Stimulated activated CD4-positive, alpha-beta T cell treated with anti-CD3 and anti-CD28 coated beads, Interleukin-4, amount 100 ng/mL, for 24 hours (primary cell): ENCODE measurements at places on chromosomes 2 and 18.

GRCh38 chr2:204550751-204551511, 5.7 kb downstream of the PARD3B start:
- DNase-seq, result no peak

- DNase-seq, result no peak
Measured at GRCh38 chr2:163734401-163734800, 1.4 kb downstream of the FIGN start.

DNA sequence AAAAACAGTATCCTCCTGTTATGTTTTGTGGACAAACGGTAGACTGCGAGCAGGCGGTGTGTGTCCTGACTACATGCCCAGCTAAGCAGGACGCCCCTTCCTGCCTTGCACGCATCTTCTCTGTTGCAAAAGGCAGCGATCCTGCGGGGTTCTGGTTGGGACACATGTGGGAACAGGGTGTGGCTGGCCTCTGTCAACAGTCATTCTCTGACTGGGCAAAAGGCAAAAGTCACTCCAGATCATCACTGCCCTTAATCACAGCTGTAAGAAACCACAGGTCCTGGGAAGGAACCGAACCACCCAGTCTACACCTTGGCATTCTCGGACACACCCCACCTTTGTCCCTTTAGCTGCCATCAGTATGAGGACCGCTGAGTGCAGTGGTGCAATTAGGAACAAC, 44.3 kb upstream of the TMEM87B start:
- DNase-seq, result no peak

DNA sequence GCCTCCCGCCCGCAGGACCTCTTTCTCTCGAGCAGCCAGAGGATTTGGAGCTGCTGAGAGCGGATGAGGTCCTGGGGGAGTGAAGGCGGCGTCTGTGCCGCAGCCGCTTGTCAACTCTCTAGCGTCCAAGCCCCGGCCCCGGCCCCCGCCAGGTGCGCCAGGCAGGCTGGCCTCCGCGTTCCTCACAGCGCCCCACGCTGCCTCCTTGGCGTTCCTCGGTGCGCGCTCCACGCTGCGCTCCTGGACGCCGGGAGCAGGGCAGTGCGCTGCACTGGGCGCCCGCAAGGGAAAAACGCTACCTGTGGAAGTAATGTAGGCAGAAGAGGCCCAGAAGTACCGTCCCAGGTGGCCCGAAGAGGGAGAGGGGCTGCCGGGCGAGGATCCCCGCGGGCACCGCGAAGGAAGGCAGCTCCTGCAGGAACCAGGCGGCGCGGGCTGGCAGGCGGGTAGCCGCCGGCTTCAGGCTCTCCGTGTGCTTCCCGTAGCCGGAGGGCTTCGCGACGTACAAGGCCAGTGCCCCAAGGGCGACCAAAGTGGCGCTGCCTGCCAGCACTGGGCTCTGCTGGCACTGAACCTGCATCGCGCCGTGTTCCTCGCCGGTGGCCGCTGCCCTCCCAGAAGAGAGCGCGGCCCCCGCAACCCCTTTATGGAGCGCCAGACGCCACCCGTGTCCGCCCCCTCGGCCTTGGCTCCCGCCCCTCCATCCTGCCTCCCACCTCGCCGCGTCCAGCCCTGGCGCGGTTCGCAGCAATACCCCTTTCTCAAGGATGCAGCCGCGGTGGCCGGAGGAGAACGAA, at the start of gene SRD5A2:
TSS of gene SRD5A2 (minus strand) at position 618 of the 797 bp plus-strand sequence. CDS start at position 580, 38 bp downstream.
- DNase-seq, result no peak

DNA sequence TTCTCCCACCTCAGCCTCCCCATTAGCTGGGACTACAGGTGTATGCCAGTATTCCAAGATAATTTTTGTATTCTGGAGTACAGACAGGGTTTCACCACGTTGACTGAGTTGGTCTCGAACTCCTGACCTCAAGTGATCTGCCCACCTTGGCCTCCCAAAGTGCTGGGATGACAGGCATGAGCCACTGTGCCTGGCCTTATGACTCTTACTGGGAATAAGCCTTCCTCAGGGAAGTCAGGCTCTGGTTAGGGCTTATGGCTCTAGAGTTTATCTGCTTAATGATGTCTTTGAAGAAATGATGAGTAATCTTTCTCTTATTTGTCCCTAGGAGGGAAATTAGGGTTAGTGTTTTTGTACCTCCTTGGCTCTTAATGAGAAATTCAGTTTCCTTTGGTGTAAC, 187.7 kb downstream of the FAM210A start:
- no peak for DNase-seq

DNA sequence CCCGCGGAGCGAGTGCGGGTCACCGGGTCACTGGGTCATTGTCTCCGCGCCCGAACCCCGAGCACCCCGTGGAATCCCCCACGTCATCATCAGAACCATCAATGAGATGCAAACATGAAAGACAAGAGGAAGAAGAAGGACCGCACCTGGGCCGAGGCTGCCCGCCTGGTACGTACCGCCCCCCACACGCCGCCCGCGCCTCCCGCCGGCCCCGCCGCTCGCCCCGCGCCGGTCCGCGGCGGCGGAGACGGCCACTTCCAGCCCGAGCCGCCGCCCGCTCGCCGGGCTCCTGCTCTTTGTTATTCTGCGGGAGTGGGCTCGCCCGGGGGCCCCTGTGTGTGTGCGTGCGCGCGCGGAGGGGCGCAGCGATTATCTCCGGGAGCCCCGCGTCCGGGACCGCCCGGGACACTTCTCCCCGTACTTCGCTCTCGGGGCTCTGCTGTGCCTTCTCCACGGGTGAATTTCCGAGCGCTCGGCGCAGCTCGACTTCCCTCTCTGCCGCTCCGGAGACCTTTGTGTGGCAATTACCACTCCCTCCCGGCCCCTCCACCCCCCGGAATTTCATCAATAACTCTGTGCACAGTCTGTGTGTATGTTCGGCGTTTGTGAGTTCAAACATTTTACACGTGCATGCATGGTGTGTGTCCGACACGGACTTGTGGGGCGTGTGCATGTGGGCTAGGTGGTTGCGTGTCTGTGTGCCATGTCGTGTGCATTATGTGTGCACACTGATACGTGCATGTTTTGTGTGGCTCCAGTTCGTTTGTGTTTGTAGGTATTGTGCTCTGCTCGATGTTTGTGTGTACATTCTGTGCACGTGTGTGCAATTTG, 714 bp downstream of the ASXL3 start:
- no peak for DNase-seq

DNA sequence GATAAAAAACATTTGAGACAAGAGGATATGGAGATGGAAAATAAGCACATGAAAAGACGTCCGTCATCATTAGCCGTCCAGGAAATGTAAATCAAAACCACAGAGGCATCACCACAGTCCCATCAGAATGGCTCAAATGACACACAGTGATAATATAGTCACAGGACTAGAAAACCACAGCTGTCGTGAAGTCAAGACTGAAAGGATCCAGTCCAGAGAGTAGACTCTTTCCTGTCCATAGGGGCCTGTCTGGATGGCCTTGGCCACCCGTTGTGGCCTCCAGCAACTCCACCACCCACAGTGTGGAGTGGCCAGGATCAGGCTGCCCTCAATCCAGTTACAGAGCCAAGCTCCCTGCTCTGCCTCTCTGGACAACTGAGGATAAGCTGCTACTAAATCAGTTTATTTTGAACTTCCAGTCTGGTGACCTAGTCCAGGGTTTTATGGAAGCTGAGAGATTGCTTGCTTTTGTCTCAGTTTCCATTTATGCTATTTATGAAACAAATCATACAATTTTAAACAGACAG, 60.4 kb downstream of the RHOB start:
- no peak for DNase-seq

DNA sequence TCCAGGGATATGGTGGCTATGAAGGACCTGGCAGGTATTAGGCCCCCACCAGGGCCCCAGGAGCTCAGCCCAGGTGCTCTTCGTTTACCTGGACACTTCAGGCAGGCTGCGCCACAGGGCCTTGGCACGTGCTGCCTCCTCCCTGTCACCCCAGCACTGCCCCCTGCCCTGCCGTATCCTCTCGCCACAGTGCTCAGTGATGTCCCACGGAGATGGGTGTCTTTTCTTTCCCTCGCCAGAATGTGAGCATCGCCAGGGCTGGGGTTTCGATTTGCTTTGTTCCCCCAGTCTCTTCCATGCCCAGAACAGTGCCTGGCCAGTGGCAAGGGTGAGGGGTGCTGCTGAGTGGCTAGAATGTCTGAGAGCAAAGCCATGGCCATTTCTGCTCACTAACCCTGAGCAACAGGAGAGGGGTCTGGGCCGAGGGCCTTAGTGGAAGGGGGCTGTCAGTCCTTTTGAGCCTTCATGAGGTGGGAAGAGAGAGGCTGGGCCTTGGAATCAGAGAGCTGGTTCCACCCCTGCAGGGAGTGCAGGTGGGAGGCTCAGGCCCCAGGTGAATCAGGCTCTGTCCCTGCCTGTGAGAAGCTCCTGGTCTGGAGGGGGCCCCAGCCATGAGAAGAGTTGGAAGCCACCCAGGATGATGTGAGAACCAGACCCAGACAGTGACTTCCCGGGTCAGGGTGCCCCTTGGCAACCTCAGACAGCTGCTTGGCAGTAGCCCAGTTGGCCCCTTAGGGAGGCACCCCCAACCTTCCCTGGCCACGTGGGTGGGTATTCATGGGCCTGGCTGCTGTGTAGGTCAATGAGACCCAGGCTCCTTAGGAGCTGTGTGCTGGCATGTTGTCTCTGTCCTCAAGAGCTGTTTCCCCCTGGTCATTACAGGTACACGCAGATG, 129.9 kb upstream of the HS6ST1 start:
- DNase-seq, result no peak

- no peak for DNase-seq
Measured at GRCh38 chr2:231988179-231988866, 26.8 kb downstream of the DIS3L2 start.

DNA sequence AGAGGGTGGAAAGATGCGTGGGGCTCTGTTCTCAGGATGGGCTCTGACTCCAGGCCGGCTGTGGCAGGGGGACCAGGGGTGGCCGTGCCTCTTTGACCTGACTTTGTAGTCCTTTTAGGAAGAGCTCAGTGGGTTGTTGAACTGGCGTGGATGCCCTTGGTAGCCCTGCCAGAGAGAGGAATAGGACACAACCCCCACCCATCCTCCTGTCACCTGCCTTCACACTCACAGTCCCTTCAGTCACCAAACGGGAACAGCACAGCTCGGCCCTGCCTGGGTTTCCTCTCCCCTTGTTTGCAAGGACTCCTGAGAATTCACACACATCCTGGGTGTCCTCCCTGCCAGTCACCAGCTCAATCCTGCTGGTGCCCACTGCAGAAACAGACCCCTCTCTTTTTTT, 20.1 kb upstream of the MRPL33 start:
- DNase-seq, result no peak

DNA sequence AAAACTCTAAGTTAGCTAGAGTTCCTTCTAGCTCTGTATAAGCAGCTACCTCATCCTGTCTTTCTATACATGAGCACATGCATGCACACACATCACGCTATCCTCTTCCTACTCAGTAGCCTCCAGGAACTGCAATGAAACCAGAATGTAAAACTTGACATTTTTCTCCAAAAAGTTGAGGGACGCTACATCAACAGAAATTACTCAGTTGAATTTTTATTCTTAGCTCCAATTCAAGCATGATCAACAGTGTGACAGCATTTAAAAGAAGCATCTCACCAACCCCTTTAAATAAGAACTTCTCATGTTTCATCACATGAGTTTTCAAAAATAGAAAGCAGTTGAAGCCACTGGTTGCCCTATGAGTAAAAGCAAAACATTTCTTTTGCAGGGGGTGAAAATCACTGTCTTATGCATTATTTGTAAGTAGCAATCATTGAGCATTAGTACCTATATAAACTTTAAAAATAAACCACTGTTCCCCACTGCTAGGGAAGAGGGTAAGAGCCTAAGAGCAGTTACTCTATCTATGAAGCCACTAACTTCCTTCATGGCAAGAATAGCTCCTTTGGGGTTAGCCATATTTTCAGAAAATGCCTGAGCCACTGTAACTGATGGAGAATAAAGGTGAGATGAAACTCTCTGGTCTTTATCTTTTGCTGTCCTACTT, 77.9 kb upstream of the ARL5A start:
- DNase-seq, result no peak

DNA sequence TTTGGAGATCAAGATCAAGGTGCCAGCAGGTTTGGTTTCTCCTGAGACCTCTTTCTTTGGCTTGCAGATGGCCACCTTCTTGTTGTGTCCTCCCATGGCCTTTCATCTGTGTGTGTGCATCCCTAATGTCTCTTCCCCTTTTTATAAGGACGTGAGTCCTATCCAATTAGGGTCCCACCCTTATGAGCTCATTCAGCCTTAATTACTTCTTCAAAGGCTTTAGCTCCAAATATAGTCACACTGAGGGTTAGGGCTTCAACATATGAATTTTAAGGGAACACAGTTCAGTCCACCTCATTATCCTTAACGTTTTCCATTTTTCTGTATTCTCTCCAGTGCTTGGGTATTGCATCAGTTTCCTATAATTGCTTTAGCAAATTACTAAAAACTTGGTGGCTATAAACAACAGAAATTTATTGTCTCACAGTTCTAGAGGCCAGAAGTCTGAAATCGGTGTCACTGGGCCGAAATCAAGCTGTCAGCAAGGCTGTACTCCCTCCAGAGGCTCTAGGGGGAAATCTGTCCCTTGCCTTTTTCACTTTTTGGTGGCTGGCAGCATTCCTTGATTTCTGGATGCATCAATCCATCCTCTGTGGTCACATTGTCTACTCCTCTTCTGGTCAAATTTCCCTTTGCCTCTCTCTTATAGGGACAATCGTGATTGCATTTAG, 34.1 kb downstream of the CDC42EP3 start:
- no peak for DNase-seq

DNA sequence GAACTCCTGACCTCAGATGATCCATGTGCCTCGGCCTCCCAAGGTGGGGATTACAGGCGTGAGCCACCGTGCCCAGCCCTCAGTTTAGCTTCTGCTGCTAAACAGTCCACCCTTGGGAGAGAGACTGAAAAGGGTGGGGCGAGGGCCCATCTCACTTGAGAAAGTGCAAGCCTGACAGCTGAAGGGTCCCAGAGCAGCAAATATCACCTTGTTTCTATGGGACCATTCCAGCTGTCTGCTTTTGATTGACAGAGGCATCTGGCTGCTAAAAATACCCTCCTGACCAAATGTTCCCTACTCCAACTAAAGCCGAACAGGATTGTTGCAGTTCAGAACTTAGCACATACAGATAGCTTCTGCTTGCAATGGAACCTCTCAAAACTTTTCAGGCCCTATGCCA, 436 bp upstream of the SMYD1 start:
- no peak for DNase-seq

DNA sequence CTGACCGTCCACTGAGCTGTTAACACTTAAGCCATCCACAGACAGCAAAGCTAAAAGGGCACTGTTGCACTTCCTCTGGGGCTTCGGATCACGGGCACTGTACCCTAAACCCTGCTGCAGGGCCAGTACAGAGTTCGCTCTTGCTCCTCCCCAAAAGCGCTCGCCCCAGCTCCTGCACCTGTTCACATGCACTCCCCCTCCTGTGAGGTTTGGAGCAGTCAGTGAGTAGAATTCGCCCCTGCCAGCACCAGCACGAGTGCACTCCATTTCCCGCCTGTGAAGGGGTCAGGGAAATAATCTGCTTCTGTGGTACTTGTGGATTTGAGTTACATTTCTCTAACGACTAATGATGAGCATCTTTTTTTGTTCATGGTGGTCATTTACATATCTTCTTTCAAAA, 158.8 kb downstream of the PTPRM start:
- no peak for DNase-seq

- no peak for DNase-seq
Measured at GRCh38 chr2:137339051-137339450, 573.7 kb downstream of the THSD7B start.

- no peak for DNase-seq
Measured at GRCh38 chr2:187934236-187934635, 357.4 kb upstream of the GULP1 start.

- DNase-seq, result no peak
Measured at GRCh38 chr2:200353120-200353519, 46.6 kb downstream of the SPATS2L start.
